Adrenal gland (tissue), 19 donors: ENCODE measurements at places on chromosomes 4 and X. TPM values are rescaled to one million over a fixed set of nuclear protein-coding genes. Genes with fewer than 3 reads are reported as not detected.

DNA sequence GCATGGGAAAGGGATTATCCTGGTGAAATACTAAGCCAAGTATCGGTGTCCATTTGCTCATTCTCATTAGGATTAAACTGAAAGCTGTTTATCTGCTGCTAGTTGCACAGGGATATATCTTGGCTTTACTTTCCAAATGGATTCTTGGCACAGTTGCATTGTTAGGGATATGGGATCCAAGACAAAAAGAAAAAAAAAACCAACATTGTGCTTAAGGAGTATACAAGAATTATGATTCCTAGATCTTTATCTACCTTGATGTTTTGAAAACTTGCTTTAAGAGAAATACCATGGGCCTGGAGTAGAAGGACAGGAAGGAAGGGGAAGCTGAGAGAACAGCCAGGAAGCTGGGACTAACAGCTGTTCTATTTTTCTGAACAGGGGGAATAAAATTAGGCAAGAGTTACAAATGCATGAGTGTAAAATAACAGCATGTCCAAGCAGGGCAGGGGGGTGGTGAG, 107.6 kb downstream of the ATXN3L start:
- DNase-seq, result no peak
- H3K36me3 ChIP-seq, result no peaks in the 10 kb centered on the region
- no peak overlapping the region for H3K27ac ChIP-seq
- H3K4me3 ChIP-seq, result no peak overlapping the region
- peaks cover 8% of the 10 kb centered on the region for H3K4me1 ChIP-seq

GRCh38 chr4:37002625-37003024, 241.9 kb upstream of the NWD2 start:
- no peak overlapping the region for H3K27ac ChIP-seq
- no peaks in the 10 kb centered on the region for H3K27me3 ChIP-seq
- H3K36me3 ChIP-seq, result no peaks in the 10 kb centered on the region
- H3K4me3 ChIP-seq, result no peak overlapping the region

GRCh38 chr4:40057586-40058091, 989 bp downstream of the N4BP2 start:
- peak; percentile 88 for DNase-seq
- H3K36me3 ChIP-seq, result no peaks in the 10 kb centered on the region
- peak overlapping the region; percentile 92 for H3K27ac ChIP-seq
- H3K4me3 ChIP-seq, result peak overlapping the region; percentile 49
- H3K27me3 ChIP-seq, result no peaks in the 10 kb centered on the region

DNA sequence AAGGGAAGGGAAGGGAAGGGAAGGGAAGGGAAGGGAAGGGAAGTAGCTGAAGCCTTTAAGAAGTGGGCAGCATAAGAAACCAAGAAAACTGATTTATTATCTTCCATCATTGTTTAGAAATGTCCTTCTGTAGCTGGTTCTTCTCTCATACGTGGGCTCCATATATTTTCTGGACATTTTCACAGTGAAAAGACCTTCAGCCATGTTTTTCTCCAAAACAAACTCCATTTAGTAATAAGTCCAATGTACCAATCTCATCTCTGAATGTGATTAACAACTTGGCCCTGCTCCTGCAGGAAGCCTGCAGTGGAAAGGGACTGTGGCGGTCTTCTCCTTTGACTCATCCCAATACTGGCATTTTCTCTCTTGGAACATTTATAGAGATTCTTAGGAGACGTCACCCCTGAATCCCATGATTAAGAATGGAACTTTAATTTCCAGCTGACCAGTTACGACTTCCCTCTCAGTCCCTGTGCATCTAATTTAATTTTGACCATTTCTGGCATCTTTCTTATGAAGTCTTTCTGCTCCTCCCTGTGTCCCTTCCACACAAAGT, 96.6 kb upstream of the GUCY1A1 start:
- DNase-seq, result no peak
- H3K4me3 ChIP-seq, result no peak overlapping the region
- H3K27ac ChIP-seq, result no peak overlapping the region
- H3K36me3 ChIP-seq, result no peaks in the 10 kb centered on the region

- H3K36me3 ChIP-seq, result no peaks in the 10 kb centered on the region
- peak overlapping the region; percentile 75 for H3K4me3 ChIP-seq
- peaks cover 29% of the 10 kb centered on the region for H3K4me1 ChIP-seq
- no peak for DNase-seq
Observed at GRCh38 chr4:87423317-87424098, 1.1 kb downstream of the NUDT9 start.

- no peak overlapping the region for H3K4me3 ChIP-seq
- H3K36me3 ChIP-seq, result peaks cover 8% of the 10 kb centered on the region
- H3K4me1 ChIP-seq, result peaks cover 30% of the 10 kb centered on the region
Observed at GRCh38 chr4:83283181-83283580, 1.4 kb downstream of the COQ2 start.

DNA sequence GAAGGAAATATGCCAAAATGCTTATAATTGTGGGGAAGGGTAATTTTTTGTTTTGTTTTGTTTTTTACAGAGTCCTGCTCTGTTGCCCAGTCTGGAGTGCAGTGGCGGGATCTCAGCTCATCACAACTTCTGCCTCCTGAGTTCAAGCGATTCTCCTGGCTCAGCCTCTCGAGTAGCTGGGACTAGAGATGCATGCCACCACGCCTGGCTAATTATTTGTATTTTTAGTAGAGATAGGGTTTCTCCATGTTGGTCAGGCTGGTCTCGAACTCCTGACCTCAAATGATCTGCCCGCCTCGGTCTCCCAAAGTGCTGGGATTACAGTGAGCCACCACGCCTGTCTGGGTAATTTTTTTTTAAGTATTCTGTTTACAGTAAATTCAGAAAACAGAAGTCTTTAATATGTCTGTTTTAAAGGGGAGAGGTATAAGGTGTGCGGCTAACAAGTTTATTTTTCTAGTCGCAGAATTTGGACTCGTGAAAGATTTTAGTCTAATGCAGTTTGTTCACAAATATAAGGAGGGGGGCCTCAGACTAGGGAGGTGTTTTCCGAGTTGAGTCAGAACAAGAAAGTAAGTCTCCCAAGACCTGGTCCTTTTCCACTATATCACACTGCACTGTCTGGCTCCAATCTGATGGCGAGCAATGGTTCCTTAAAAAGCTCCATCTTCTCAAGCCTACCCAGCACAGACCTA, 1.5 kb downstream of the ACSL1 start:
- no peak overlapping the region for H3K27ac ChIP-seq
- H3K4me3 ChIP-seq, result no peak overlapping the region
- no peak for DNase-seq
- no peaks in the 10 kb centered on the region for H3K27me3 ChIP-seq
- H3K36me3 ChIP-seq, result no peaks in the 10 kb centered on the region
- peaks cover 13% of the 10 kb centered on the region for H3K4me1 ChIP-seq

GRCh38 chr4:119984996-119985395, 81.7 kb downstream of the MAD2L1 start:
- H3K4me1 ChIP-seq, result no peaks in the 10 kb centered on the region
- H3K36me3 ChIP-seq, result no peaks in the 10 kb centered on the region
- no peak for DNase-seq
- no peaks in the 10 kb centered on the region for H3K27me3 ChIP-seq

- DNase-seq, result peak; percentile 64
- H3K4me3 ChIP-seq, result no peak overlapping the region
- no peaks in the 10 kb centered on the region for H3K27me3 ChIP-seq
- peaks cover 10% of the 10 kb centered on the region for H3K36me3 ChIP-seq
- no peak overlapping the region for H3K27ac ChIP-seq
Observed at GRCh38 chrX:150664290-150664689, 28.9 kb upstream of the MTMR1 start.

OTC gene
- total RNA-seq, result not detected

COL4A6 gene
- total RNA-seq, result 0.84 TPM

DMD gene
- total RNA-seq, result 62.1 TPM

CPLX1 gene
- 25.3 TPM for total RNA-seq

ADAM29 gene
- total RNA-seq, result 0.06 TPM
